Stimulated activated effector memory CD8-positive, alpha-beta T cell treated with anti-CD3 and anti-CD28 coated beads, Interleukin-12 subunit alpha, Interleukin-12 subunit beta, amount 100 ng/mL, for 72 hours (primary cell): ENCODE measurements at places on chromosomes 5 and 9.
A peak's percentile ranks its signal among the peaks of the same experiment; 100 is the strongest.

DNA sequence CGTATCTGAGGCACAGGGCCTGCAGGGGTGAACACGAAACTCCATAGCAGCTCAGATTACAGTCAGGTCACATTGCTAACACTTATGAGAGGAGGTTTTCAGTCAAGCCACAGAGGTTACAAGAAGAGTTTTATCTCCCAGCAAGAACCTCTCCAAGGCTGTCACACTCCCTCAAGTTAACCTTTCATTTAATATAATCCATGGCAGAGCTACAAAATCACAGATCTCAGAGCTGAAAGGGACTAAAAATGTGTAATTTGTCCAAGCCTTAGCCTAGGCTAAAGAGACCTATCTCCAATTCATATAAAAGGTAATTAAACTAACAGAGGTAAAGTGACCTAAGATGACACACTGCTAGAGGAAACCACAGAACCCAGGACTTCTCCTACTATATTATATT, 57.2 kb downstream of the MLANA start:
- no peak for DNase-seq

DNA sequence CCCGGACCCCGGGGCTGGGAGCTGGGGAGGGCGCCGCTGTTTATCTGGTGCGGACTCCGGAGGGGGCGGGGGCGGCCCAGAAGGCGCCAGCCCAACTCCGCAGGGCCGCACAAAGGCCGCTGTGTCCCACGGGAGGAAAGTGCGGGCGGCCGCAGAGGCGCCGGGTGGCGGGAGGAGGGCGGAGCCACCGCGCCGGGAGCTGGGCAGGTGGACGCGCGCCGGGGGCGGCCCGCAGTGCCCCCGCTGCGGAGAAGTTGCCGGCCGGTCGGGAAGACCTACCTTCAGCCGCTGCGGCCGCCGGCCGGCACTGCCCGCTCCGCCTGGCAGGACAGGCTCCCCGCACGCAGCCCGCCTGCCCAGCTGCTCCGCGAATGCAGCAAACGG, 43.6 kb downstream of the NACC2 start:
- DNase-seq: no peak

GRCh38 chr9:119588874-119589744, 219.9 kb upstream of the BRINP1 start:
- no peak for DNase-seq

- DNase-seq: no peak
Measured at GRCh38 chr5:40021007-40021406, 596.2 kb upstream of the DAB2 start.

DNA sequence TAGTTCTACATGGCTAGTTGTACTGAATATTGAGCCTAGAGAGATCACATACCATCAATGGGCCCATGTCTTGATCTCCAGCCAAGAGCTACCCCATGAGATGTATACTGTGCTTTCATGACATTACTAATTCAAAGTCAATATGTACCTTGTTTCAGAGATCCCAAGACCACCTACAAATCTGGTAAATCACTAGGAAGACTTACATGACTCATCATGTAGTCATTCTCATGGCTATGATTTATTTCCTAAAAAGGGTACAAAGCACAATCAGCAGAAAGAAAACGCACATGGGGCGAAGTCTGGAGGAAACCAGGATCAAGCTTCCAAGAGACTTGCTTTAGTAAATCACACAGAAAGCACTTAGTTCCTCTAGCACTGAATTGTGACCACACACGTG, 103.0 kb downstream of the PCSK5 start:
- no peak for DNase-seq

DNA sequence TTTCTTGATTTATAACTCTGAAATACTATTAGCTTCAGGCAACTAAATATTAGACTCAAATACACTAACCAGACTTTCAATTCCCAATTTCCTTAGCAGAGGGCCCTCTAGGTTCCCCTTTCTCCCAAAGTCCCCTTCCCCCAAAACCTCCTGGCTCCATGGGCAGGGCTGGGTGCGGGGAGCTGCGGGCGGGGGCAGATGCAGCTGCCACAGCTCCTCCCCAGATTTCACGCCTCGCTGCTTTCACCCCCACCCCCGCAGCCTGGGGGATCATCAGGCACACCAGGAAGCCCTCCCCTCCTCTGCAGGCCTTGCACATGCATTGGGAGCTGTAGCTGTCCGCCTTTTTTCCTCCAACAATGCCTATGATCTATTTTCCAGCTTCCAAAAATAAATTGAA, 82.8 kb upstream of the SPATA31C2 start:
- no peak for DNase-seq

DNA sequence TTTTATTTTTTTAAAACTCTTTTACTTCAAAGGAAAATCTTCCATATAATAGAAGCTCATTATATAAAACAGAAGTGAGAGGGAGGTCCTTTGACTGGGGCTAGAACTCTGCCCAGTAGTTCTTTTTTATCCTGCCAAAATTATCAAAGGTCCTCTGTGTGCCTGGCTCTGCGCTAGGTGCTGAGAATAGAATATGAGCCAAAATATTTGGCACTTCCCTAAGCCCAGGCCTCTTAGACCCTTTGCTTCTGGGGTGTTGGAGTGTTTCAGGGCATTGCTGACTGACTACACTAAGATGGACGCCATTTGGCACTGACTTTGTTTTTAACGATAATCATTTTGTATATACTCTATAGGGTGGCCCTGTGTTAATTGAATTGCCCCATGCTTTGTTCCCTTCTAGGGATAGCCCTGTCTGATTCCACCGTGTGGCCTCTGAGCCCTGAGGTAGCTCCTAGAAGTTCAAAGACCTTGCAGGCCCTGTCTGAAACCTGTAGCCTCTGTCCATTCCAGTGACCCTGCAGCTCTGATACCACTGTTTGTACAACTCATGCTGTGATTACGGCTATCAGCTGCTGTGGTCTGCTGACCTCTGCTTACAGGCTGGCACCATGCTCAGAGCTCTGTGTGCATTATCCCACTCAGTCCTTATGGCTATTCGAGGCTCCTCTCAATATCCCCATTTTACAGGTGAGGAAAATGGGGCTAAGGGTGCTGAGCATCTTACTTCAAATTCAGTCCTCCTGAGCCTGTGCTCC, 84.3 kb upstream of the SHB start:
- no peak for DNase-seq

DNA sequence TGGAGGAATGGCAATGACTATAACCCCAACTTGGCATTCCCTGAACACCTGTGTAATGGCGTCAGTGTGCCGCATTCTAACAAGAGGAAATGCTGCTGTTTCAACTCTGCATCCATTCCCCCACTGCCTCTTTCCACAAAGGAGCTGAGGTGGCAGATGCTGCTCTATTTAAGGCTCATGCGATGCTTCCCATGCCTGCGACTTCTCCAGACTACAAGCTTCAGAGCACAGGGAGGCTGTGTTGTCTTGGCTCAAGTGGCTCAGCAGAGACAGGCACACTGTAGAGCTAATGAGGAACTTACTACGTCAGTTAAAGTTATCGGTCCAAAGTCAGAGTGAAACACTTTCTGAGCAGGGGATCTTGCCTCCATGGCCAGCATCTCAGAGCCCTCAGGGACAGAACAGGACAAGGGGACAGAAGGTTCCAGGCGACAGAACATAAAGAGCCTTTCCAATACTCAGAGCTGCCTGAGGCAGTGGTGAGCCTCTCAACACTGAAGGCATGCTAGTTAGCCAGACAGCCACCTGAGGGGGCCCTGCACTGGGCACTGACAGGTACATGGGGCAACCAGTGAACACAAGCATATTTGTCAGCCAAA, 21.8 kb downstream of the TNIP1 start:
- no peak for DNase-seq

GRCh38 chr9:9283159-9283986, 1329.4 kb downstream of the PTPRD start:
- DNase-seq: no peak

GRCh38 chr5:100430268-100431195, 104.6 kb upstream of the FAM174A start:
- peak; percentile 69 for DNase-seq

DNA sequence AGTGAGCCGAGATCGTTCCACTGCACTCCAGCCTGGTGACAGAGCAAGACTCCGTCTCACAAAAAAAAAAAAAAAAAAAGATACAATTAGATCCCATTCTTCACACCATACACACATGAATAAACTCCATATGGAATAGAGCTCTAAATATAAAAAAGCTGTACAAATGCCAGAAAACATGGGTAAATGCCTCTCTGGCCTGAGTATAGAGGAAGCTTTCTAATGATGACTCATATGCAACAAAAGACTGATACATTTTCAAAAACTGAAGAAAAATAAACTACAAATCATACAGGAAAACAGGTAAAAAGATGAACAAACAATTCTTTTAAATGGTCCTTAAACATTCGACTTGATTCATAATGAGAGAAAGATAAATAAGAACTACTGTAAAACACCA, 8.6 kb downstream of the ZFP62 start:
- DNase-seq: no peak

DNA sequence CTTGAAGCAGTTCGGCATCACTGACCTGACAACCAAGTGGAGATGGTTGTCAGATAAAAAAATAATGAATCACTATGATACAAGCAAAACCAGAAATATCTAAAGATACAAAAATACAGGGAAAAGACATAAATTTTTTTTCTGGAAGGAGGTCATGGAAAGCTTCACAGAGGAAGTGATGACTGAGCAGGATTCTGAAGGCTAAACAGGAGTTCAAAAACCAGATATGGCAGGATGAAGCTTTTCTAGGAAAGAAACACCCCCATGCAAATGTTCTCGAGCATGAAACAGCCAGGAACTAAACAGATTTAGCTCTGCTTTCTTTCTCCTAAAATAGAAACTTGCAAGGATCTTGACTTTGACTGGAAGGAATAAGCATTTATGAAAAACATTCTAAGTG, 60.7 kb upstream of the IFNE start:
- no peak for DNase-seq

- no peak for DNase-seq
Measured at GRCh38 chr5:8984386-8984785, 561.5 kb downstream of the SEMA5A start.

DNA sequence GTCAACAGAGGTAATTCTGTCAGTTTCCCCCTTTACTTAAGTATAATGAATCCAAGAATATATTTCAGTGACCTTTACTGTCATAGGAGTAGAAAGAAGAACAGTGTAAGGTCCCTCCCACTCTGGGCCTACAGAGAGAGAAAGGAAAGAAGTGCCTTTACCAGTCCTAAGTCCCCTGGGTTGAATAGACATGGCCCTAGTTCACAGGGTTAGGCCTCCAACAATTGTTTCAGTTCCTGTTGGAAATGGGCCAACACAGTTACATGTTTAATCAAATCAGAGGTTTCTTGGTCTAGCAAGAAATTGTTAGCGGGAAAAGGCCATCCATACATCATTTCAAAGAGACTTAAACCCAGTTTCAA, 605.6 kb downstream of the MTRR start:
- DNase-seq: no peak

DNA sequence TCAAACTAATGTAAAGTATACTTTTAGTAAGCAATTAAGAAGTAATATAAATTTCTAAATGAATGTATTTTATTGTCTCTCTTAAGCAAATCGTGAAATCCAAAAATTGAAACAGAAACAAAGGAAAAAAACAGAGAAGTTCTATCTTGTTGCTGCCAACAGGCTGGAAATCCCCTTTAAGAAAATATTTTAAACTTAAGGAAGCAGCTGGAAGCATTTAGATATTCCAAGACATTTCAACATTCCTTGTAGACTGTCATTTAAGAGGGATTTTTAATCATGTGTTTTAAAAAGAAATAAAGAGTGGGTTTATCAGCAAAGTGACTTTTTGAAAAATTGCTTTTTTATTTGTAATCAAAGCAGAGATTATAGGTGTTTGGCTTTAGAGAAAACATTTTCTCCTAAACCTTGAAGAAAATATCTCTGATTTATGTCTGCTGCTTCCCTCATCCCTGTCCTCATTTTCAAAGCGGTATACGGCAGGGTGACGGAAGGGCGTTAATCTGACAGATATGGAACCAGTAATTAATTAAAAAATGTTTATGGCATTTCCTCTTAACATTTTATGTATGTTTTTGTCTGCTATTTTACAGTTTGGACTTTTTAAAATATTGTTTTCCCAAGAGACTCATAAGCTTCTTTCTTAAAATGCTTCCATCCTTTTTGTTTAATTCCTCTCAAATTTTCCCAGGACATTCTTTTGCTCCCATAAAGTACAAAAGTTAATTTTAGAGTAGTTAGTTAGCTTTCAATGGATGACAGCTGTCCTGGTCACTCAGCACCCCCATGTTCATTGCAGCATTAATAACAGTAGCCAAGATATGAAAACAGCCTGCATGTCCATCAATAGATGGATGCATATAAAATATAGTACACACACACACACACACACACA, 245.6 kb downstream of the LURAP1L start:
- DNase-seq: no peak

DNA sequence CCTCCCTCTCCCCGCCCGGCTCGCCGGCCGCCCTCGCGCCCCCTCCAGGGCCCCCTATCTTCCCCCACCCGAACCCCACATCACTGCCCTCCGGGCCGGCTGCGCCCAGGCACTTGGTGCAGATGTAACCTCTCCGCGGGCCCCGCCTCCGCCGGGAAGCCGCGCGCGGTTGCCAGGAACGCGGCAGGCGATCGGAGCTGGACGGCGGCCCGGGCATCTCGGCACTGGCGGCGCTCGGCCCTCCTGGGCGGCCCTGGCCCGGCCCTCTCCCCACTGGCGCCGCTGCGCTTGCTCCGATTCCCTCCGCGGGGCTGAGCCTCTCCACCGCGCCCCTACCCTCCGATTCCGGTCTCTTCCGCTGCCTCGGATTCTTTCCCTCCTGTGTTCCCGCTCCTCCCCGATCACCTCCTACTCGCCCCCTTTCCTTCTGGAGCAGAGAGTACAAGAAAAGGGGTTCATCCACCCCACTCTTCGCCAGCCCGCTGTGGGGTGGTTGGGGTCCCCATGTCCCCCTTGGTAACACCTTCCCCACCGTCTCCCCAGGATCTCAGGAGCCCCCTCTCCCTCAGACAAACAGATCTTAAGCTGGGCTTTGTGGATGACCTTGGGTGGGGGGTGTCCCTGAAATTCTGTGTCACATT, 70.6 kb downstream of the C9orf50 start:
- DNase-seq: no peak

- DNase-seq: no peak
Measured at GRCh38 chr5:107794741-107795140, 124.0 kb upstream of the EFNA5 start.
